Brain microvascular endothelial cell (primary cell): ENCODE measurements at places on chromosomes 3 and 15.
A peak's percentile ranks its signal among the peaks of the same experiment; 100 is the strongest.

GRCh38 chr3:57314204-57314603, 21.7 kb upstream of the ASB14 start:
- no peak for DNase-seq

GRCh38 chr3:64863226-64864212, 175.7 kb upstream of the ADAMTS9 start:
- DNase-seq: no peak

GRCh38 chr3:150656316-150656715, 47.4 kb downstream of the ERICH6 start:
- DNase-seq: no peak

GRCh38 chr3:117235304-117235703, 525.7 kb downstream of the TUSC7 start:
- DNase-seq: no peak

- no peak for DNase-seq
Measured at GRCh38 chr15:48631176-48631770, 14.2 kb downstream of the FBN1 start.

DNA sequence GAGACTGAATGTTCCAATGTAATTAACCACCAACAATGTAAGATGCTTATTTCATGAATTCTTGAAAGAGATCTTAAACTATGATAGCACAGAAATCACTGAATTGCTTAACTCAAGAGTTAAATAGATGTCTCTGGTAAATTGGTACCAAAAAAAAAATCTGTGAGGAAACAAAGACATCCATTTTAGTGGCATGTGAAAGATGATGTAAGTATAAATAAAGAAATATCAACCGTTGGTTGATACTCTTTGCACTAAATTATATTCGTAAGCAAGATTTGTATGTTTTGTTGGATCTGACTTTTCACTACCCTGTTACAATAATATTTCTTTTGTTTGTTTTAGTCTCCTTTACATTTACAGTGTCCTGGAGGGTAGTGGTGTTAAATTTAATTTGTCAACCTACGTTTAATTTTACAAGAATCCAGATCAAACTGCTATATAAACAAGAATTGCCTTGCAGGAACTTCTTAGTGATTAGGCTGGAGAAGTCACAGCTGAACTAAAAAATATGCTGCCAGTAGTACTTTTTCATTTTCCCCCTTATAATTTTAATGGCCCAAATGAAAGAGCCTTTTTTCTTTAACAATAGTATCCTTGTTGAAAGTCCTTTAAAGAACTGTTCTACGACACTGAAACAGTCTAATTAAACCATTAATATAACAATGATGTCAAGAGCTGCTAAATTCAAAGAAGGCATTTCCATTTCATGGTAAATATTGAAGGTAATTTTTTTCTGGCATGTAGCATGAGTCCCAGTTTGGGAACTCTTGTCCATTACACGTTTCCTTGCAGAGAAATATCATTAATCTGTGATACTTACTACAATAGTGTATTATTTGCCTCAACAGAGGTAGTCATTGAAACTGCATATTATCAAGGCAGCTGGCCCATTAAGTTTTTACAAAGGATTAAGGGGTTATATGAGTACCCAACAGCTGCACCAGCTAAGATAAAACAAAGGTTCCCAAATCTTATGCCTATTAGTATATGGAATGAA, 109.6 kb upstream of the PHLDB2 start:
- no peak for DNase-seq

DNA sequence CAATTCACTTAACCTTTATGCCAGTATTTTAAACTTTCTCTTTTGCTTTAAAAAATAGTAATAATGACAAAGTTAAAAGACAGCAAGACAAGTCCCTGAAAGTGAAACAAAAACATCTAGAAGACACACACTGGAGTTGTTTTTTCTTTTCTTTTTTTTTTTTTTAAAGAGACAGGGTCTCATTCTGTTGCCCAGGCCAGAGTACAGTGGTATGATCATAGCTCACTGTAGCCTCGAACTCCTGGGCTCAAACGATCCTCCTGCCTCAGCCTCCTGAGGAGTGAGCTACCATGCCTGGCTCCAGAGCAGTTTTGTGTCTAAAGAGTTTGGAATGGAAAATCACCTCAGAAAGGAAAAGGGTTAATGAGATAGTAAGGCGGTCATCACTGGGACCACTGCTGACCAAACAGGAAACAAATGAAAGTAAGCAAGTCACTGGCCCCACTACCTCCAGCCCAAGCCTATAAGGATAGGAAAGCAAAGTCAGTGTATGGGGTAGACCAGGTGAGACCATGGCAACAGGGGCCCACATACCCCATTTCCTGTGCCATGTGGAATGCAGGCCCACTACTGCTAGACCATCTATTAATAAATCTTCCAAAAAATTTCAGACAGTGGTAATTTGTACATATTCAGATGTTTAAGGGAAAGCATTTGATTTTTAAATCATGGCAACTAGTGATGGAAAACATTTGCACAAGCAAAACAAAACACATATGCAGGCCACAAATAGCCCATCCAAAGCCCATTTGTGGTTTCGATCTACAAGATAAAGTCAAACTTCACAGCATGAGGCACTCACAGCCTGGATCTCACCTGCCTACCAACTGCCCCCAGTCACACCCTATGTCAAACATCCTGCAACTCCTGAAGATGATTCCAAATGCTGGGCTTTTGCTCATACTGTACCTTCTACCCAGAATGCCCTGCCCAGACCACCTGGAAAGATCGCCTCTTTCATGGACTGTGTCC, 62.6 kb downstream of the OSBPL10 start:
- DNase-seq: no peak

GRCh38 chr3:195030791-195031321, 240.1 kb downstream of the XXYLT1 start:
- DNase-seq: peak; percentile 31

DNA sequence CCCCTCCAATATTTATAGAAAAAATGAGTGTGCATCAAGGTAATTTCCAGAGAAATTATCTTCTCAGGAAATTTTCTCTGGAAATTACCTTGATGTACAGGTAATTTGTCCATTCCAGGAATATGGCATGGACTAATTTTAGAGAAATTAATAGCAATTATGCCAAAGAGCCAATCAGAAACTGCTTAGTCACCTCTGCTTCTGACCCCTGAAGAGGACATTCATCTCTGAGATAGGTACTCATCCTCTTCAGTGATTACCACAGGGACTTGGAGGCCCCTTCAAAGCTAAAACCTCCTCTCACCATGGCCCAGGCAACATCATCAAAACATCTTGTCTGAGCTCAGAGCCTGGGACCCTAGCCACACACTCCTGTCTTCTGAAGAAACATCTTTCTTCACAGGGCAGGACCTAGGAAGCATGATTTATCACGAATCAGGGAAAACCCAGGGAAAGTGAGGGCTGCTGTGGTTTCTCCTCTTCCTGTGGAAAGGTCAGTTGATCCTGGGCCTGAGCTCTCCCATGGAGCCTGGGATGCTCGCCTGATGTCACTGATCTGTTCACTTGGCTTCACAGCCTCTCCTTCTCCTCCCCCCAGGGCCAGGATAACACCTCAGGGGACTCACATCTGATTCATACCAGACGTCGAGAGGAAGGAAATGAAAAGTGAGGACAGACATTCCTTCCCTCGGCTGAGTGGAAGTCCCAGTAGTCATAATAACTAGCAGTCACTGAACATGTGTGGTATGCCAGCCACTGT, 210.5 kb downstream of the DTWD1 start:
- DNase-seq: peak; percentile 96

DNA sequence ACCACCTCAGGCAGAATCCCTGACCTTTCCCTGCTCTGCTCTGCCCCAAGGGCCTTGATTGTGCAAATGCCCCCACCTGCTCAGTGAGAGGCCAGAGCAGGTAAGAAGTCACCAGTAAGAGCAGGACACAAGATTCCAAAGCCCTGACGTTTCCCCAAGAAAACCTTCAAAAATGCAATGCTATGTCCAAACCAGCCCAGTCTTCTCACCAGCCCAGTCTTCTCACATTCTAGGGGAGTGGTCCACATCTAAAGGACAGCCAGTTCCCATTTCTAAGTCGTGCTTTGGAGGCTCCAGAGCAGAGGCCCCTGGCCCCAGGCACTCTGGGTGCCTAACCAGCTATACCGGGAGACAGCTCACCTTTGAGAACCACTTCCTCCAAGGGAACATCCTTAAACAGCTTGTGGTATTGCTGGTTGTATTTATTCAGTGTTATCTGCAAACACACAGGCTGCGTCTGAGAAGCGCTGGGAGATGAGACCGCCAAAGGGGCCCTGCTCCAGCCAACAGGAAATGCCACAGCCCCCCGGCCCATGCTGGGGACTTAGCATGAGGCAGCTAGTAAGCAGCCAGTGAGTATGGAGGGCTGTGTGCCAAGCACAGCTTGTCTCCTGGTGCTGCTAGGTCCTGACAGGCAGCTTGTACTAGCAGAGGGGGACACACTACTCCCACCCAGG, 29.3 kb downstream of the GRAMD2A start:
- peak; percentile 60 for DNase-seq

- DNase-seq: no peak
Measured at GRCh38 chr3:182484682-182485081, 308.6 kb upstream of the ATP11B start.

DNA sequence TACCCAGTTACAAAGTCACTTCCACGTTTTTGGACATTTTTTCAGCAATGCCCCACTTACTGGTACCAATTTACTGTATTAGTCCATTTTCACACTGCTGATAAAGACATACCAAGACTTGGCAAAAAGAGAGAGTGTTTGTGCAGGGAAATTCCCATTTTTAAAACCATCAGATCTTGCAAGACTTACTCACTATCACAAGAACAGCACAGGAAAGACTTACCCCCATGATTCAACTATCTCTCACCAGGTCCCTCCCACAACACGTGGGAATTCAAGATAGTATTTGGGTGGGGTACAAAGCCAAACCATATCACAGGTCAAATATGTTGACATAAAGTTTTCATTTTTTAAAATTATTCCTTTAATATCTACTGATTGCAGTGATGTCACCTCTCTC, 16.2 kb upstream of the ABI3BP start:
- DNase-seq: peak; percentile 11

- no peak for DNase-seq
Measured at GRCh38 chr3:4823986-4824925, 155.0 kb upstream of the BHLHE40 start.

- no peak for DNase-seq
Measured at GRCh38 chr3:58188173-58188564, 22.6 kb downstream of the DNASE1L3 start.

DNA sequence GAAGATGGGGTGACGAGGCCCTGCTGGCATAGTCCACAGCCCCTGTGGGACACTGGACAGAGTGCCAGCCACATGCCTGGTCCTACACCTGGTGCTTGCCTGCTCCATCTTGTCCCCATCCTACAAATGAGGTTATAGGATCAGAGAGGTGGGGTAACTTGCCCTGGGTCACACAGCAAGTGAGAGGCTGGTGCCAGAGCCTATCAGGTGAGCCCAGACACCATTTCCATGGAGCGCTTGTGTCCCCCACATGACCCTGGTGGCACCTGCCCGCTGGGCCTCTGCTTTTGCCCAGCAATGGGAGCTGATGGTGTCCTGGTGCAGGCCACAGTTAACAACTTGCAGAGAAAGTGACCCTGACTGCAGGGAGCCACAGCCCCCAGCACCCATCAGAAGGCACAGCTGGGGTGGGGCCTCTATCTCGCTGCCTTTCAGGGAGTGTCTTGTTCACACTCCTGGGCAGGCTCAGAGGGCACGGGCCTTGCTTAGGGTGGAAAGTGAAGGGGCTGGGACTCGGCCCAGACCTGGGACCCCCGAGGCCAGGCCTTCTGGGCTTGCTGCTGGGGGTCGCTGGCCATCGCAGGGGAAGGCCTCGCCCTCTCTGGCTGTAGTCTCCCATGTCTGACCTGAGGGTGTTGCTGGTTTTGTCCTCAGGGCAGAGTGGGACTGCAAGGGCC, 7.2 kb downstream of the PLXNA1 start:
- no peak for DNase-seq

- peak; percentile 49 for DNase-seq
Measured at GRCh38 chr3:186930143-186930640, at the start of gene ST6GAL1. Gene ST6GAL1 (plus strand): TSS chr3:186930526. CDS start chr3:187042704, 112,178 bp downstream.

DNA sequence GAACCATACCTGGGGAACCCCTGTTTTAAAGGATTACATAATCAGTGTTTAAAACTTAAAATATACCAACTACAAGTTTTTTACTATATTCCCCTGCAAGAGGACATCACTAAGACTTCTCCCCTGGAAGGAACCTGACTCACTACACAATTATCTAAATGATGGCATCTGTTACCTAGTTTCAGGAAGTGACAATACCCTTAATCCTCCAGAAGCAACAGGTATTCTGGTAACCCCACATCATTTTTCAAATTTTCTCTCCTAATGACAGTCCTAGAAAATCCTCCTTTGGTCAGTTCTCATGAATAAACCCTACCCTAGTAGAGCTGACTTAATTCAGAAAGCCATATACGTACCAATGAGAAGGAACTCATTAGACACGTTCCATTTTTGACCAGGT, 78.4 kb downstream of the RFX7 start:
- no peak for DNase-seq

- peak; percentile 32 for DNase-seq
Measured at GRCh38 chr3:39637807-39638206, 170.3 kb downstream of the MOBP start.

DNA sequence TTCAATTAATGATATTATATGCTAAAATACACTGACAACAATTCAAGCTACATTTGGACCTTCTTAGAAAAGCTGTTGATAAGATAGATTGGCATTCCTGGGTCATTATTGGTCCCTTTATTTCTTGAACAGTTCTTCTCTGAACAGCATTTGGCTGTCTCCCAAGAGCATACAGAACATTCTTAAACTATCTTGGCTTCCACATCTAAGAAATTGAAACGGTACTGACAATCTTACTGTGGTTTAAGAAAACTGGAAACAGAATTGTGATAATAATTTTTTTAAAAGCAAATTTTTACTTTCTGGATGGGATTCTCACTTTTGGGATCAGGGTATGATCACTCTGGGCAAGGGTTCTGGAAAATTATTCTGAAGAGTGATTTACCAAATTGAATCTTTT, 161.7 kb upstream of the ZNF385D start:
- peak; percentile 46 for DNase-seq

DNA sequence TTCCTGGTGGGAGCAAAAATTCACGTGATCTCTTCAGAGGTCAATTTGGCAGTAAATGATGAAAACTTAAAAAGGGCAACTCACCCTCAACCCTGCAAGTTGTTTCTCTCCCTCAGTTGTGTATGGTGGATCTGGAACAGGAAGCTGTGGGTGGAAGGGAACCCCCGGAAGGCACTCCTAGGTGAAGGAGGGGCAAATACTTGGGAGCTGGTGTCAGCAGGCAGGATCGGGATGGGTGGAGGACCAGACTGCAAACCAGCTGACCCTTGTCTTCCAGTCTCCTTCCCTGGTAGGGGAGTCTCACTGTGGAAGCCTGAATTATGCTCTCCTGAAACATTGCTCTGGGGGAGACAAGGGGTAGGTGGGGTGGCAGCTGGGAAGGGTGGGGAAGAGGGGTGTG, 33.5 kb downstream of the PRR23E start:
- no peak for DNase-seq

DNA sequence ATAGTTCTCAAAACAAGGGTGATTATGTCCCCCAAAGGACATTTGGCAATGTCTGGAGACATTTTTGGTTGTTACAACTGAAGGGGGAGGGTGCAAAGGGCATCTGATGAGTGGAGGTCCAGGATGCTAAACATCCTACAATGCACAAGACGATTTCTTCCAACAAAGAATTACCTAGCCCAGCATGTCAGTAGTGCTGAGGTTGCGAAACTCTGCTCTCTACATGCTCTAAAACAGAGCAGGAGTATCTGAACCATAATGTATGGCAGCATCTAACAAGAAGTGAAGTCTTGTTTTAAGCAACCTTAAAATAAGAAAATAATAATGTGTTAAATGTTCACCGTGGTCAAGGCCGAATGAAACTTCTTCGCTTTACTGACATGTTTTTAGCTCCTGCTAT, 7.0 kb downstream of the GYG1 start:
- no peak for DNase-seq

- no peak for DNase-seq
Measured at GRCh38 chr3:23666818-23667217, 138.9 kb upstream of the UBE2E1 start.

GRCh38 chr15:66848686-66849392, 146.8 kb downstream of the SMAD6 start:
- DNase-seq: no peak
